ENCODE measurements at places on chromosomes 12 and 14.
A peak's percentile ranks its signal among the peaks of the same experiment; 100 is the strongest.

GRCh38 chr14:30180219-30180618 lies 252.6 kb upstream of the PRKD1 start:
- H3K4me1 ChIP-seq, result no peaks in the 10 kb centered on the region
- DNase-seq, result no peak
- no peak overlapping the region for H3K27ac ChIP-seq
- H3K27me3 ChIP-seq, result no peaks in the 10 kb centered on the region
- no peaks in the 10 kb centered on the region for H3K36me3 ChIP-seq
- H3K4me3 ChIP-seq, result no peak overlapping the region

- no peaks in the 10 kb centered on the region for H3K27me3 ChIP-seq
- DNase-seq, result peak; percentile 71
Measured at GRCh38 chr14:35534873-35535482, 1.0 kb downstream of the INSM2 start.

GRCh38 chr12:6692888-6693287 lies 3.7 kb upstream of the ZNF384 start:
- H3K27ac ChIP-seq, result no peak overlapping the region
- H3K36me3 ChIP-seq, result no peaks in the 10 kb centered on the region
- DNase-seq, result no peak

- no peak overlapping the region for H3K27ac ChIP-seq
- H3K4me3 ChIP-seq, result no peak overlapping the region
- H3K27me3 ChIP-seq, result no peaks in the 10 kb centered on the region
- no peaks in the 10 kb centered on the region for H3K36me3 ChIP-seq
Measured at GRCh38 chr12:76623931-76624330, 64.4 kb upstream of the OSBPL8 start.

DNA sequence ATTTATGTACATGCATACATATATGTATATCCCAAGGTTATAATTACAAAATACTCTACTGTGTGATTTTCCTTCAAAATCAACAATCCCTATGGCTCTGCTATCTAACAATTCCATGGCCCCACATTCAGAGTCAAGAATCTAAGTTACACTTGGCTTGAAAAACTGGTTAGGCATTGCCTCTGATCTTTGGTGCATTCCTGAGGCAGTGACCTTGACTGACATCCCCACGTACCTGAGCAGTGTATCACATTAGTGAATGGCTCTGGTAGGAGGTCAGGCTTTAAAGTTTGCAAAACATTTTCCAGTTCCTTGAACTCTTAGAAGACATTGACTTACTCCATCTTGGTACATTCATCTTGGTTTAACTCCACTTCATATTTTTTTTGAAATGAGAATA lies 8.5 kb upstream of the STON2 start:
- H3K36me3 ChIP-seq, result no peaks in the 10 kb centered on the region
- H3K4me3 ChIP-seq, result no peak overlapping the region
- H3K27me3 ChIP-seq, result no peaks in the 10 kb centered on the region
- no peaks in the 10 kb centered on the region for H3K4me1 ChIP-seq
- H3K27ac ChIP-seq, result no peak overlapping the region
- DNase-seq, result peak; percentile 59

DNA sequence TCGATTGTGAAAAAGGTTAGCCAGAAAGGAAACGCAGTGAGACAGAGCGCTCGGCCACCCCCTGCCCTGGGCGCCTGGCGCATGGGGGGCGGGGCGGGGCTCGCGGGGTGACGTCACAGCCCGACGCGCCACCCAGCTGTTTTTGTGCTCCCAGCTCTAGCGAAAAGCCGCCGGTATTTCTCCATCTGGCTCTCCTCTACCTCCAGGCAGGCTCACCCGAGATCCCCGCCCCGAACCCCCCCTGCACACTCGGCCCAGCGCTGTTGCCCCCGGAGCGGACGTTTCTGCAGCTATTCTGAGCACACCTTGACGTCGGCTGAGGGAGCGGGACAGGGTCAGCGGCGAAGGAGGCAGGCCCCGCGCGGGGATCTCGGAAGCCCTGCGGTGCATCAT lies at the start of gene GABARAPL1:
Gene GABARAPL1 (plus strand): TSS at position 139 of the 393 bp plus-strand sequence. CDS start 253 bp downstream, at position 392.
- H3K36me3 ChIP-seq, result no peaks in the 10 kb centered on the region
- peak; percentile 85 for DNase-seq
- H3K27me3 ChIP-seq, result no peaks in the 10 kb centered on the region
- H3K4me1 ChIP-seq, result peaks cover 24% of the 10 kb centered on the region
- H3K4me3 ChIP-seq, result peak within 1 kb of the TSS; percentile 92
- peak within 1 kb of the TSS; percentile 99 for H3K27ac ChIP-seq

GRCh38 chr12:104498211-104498801 lies 41.6 kb downstream of the CHST11 start:
- H3K36me3 ChIP-seq, result no peaks in the 10 kb centered on the region
- no peaks in the 10 kb centered on the region for H3K4me1 ChIP-seq
- no peak overlapping the region for H3K27ac ChIP-seq

DNA sequence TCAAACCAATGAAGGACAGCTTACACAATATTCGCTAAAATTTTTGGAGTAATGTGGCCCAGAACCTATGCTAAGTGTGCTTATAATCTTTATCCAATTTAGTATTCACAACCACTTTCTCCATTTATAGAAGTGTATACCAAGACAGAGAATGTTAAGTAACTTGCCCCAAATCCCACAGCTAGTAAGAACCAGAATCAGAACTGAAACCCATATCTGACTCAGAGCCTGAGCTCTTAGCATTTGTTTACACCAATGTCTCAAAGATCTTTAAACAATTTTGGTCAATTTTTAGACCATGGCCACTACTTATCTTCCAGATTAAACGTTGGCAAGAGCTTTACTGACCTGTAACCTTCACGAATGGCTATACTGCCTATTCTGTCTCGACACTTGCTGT lies 53.0 kb downstream of the PAPLN start:
- H3K4me1 ChIP-seq, result peaks cover under 1% of the 10 kb centered on the region
- no peaks in the 10 kb centered on the region for H3K36me3 ChIP-seq
- no peak overlapping the region for H3K27ac ChIP-seq
- no peak for DNase-seq

- H3K36me3 ChIP-seq, result no peaks in the 10 kb centered on the region
- H3K4me1 ChIP-seq, result no peaks in the 10 kb centered on the region
- no peak overlapping the region for H3K27ac ChIP-seq
- no peak for DNase-seq
Measured at GRCh38 chr12:59185295-59185694, 265.0 kb upstream of the LRIG3 start.

GRCh38 chr14:75514673-75515628 lies 7.3 kb upstream of the BATF start:
- no peak overlapping the region for H3K27ac ChIP-seq
- H3K36me3 ChIP-seq, result no peaks in the 10 kb centered on the region

DNA sequence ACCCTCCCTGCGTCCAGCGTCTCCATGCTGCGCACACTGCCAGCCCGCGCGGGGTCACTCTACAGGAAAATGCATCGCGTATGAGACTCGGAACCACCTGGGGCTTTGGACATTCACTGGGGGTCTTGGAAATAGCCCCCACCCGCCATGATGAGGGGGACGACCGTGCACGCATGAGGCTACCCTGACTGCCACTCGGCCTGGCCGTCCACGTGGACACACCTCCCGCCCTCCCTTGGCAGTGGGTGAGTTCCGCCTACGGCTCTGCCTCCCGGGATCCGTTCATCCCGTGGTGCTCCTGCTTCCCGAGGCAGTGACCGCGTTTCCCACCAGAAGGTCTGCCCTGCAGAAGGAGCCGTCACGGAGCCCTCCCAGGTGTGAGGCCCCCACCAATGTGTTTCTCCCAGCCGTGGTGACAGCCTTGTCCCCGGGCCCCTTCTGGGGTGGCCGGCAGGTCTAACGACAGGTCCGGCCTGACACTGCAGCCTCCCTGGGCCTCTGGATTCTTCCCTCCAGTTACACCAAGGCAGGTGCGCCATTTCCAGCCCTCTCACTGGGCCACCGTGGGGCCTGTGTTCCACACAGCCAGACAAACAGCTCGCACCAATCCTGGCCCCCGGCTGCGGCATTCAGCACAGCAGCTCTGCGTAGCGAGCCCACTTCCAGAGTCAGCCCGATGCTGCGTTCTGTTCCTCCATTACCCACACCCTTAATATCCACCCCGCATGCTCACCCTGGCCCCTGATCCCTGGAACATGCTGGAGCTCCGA lies 11.1 kb upstream of the GALNT9 start:
- no peak for DNase-seq
- no peak overlapping the region for H3K4me3 ChIP-seq
- no peaks in the 10 kb centered on the region for H3K27me3 ChIP-seq

- DNase-seq, result no peak
- H3K27ac ChIP-seq, result no peak overlapping the region
- H3K36me3 ChIP-seq, result no peaks in the 10 kb centered on the region
- no peak overlapping the region for H3K4me3 ChIP-seq
- peaks cover 2% of the 10 kb centered on the region for H3K27me3 ChIP-seq
Measured at GRCh38 chr14:105931808-105932483, 405.6 kb downstream of the TMEM121 start.

DNA sequence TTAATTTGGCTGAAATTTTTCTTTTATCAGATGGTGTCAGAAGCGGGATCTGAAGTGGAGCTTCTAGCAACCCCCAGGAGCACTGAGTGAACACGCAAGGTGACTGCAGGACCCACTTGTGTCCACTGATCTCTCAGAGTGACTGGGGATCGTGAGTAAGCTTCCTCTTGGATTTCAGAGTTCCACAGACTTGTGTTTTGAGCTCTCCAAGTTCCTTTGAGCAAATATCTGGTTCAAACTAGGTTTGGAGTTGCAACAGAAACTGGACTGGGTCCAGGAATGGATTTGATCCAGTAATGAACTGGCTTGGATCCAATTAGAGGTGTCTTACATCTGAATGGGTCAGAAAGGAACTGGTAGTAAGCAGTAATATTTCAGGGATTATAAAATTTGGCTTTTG lies 24.7 kb upstream of the B4GALNT1 start:
- H3K36me3 ChIP-seq, result no peaks in the 10 kb centered on the region
- no peaks in the 10 kb centered on the region for H3K27me3 ChIP-seq
- H3K4me3 ChIP-seq, result no peak overlapping the region
- H3K4me1 ChIP-seq, result no peaks in the 10 kb centered on the region
- DNase-seq, result no peak
- no peak overlapping the region for H3K27ac ChIP-seq

DNA sequence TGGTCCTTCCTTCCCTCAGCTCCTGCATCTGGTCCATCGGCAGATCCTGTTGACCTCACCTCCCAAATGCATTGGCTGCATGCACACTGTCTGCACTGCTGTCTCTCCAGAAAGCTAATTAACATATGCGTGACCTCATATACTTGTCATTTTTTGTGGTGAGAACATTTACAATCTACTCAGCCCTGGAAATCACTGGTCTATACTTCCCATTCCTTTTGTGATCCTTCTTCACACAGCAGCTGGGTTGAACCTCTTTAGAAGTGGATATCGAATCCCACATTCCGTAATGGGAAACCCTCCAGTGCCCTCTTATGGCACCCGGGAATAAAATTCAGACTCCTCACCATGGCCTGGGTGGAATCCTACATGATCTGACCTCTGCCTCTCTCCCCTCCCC lies 45.0 kb downstream of the SMOC1 start:
- H3K4me3 ChIP-seq, result no peak overlapping the region
- H3K36me3 ChIP-seq, result no peaks in the 10 kb centered on the region
- H3K4me1 ChIP-seq, result no peaks in the 10 kb centered on the region
- no peaks in the 10 kb centered on the region for H3K27me3 ChIP-seq
- H3K27ac ChIP-seq, result no peak overlapping the region
- DNase-seq, result no peak

Measured in Caco-2 (cell line).